ENCODE measurements at places on chromosomes 1 and 21. TPM values are rescaled to one million over a fixed set of nuclear protein-coding genes. Genes with fewer than 3 reads are reported as not detected.
A peak's percentile ranks its signal among the peaks of the same experiment; 100 is the strongest.

Gene CYP4B1
- total RNA-seq, result not detected

Gene CFAP45
- not detected for total RNA-seq

Gene NCAM2
- not detected for total RNA-seq

Gene ZMYM4
- 41.9 TPM for total RNA-seq

Gene DCST1
- total RNA-seq, result 0.14 TPM

DNA sequence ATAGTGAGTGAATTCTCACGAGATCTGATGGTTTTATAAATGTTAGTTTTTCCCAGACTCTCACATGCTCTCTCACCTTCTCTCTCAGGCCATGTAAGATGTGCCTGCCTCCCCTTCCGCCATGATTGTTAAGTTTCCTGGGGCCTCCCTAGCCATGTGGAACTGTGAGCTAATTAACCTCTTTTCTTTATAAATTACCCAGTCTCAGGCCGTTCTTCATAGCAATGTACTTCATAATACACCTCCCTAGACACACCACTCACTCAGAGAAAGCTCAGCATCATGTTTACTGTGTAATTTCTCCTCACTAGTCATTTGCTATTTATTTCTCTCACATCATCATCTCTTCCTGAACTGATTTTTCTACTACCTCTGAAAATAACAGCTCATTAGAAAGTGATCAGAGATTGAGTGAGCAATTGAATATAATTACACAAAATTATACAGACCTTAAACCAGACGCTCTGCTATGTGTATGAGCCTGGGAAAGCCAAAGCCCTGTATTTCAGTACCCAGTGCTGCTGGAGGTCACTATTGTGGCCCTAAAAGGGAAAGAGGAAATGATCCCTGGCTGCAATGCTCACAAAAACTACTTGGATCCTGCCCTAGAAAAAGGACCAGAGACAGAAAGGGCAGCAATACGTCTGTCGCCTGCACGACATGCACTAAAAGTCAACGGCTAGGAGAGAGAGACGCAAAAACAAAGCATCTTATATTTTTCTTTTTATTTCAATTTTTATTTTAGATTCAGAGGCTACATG is 284.5 kb downstream of the DSCAM start:
- no peak overlapping the region for H3K27ac ChIP-seq
- H3K4me1 ChIP-seq, result no peaks in the 10 kb centered on the region
- H3K36me3 ChIP-seq, result no peaks in the 10 kb centered on the region
- H3K4me3 ChIP-seq, result no peak overlapping the region
- no peaks in the 10 kb centered on the region for H3K27me3 ChIP-seq

GRCh38 chr1:42318601-42319000 is 16.4 kb downstream of the FOXJ3 start:
- DNase-seq, result no peak
- no peaks in the 10 kb centered on the region for H3K36me3 ChIP-seq
- H3K27me3 ChIP-seq, result no peaks in the 10 kb centered on the region

- no peak for DNase-seq
- no peaks in the 10 kb centered on the region for H3K4me1 ChIP-seq
- H3K36me3 ChIP-seq, result no peaks in the 10 kb centered on the region
- H3K4me3 ChIP-seq, result no peak overlapping the region
- H3K27me3 ChIP-seq, result no peaks in the 10 kb centered on the region
- H3K27ac ChIP-seq, result no peak overlapping the region
These were observed 1440.3 kb downstream of the NCAM2 start for GRCh38 chr21:22438428-22439086.

DNA sequence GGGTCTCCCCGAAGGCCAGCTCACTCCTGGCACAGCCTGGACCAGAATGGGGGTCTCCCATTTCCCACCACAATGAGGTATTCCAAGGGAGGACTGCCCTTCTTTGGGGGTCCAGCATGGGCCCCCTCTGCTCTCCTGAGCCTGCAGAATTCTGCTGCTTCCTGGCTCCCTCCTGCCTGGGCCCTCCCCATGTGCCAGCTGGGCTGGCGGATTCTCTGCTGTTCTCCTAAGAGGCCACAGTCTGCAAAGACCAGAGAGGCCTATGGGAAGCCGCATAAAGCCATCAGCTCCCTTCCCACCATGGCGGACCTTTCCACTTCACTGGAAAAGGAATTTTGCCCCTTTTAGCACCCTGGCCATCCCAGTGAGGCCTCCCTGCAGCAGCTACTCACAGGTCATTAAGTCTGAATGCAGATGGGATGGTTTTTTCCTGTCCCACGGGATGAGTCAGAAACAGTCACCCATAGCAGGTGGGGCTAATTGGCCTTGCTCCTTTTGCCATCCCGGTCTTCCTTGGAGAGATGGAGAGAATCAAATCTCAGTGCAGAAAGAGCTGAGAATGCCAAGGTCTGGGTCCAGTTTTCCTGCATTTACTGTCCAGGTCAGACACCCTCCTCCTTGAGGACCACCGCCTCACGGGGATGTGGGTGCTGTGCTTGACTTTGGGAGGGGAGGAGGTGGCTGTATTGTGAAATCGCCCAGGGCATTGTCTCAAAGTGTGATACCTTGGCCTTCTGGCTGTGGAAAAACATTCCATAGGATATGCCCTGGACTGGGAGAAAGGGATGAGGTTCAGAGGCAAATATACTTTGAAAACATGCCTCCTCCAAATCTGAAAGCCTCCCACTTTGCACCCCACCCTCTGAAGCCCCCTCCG is 23.2 kb downstream of the MYBPH start:
- DNase-seq, result no peak
- no peaks in the 10 kb centered on the region for H3K27me3 ChIP-seq
- H3K27ac ChIP-seq, result no peak overlapping the region
- no peaks in the 10 kb centered on the region for H3K4me1 ChIP-seq

GRCh38 chr1:201507360-201507675 is 395 bp upstream of the CSRP1 start:
- no peaks in the 10 kb centered on the region for H3K27me3 ChIP-seq
- H3K4me3 ChIP-seq, result no peak overlapping the region
- H3K27ac ChIP-seq, result peak overlapping the region; percentile 70
- H3K4me1 ChIP-seq, result peaks cover 37% of the 10 kb centered on the region

- H3K4me3 ChIP-seq, result no peak overlapping the region
- H3K27me3 ChIP-seq, result no peaks in the 10 kb centered on the region
- no peak overlapping the region for H3K27ac ChIP-seq
- DNase-seq, result no peak
- no peaks in the 10 kb centered on the region for H3K4me1 ChIP-seq
These were observed 26.8 kb downstream of the LRRC53 start for GRCh38 chr1:74485622-74486021.

DNA sequence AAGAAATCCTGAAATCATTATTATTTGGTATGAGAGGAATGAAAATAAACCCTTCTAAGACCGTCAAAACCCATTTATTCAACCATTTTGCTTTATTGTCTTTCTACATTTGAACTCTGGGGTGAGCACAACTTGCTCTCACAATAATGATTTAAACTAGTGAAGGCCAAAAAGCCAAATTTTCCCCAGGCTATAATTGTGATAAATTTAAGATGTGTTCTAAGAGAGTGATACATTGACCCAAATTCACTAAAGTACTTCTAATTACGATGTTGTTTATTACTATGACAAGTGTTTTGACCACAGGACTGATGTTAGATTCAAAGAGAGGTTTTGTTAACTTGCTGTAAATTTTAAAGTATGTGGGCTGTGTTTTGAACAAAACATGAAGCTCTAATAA is 670.9 kb upstream of the NR5A2 start:
- H3K27ac ChIP-seq, result no peak overlapping the region
- no peaks in the 10 kb centered on the region for H3K36me3 ChIP-seq
- no peaks in the 10 kb centered on the region for H3K4me1 ChIP-seq
- DNase-seq, result no peak
- no peak overlapping the region for H3K4me3 ChIP-seq

DNA sequence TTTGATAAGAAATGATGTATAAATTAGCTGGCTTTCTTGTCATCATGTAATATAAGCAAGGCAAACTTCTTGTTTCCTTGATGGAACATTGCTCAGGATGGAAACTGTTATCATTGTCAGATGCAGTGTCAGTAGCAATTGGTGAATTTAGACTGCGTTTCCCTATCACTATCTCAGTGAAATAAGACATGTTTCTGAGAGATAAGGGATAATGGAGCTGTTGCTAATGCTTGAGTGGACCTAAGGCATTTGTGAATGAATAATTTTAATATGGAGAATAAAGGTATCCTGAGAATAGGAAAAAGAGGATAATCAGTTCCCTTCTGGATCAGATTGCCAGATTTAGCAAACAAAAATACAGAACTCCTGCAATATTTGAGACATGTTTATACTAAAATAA is 160.9 kb downstream of the HLX start:
- H3K36me3 ChIP-seq, result no peaks in the 10 kb centered on the region
- no peak overlapping the region for H3K4me3 ChIP-seq
- no peak overlapping the region for H3K27ac ChIP-seq

- no peak overlapping the region for H3K4me3 ChIP-seq
- H3K36me3 ChIP-seq, result no peaks in the 10 kb centered on the region
- H3K27me3 ChIP-seq, result no peaks in the 10 kb centered on the region
These were observed 351.2 kb downstream of the SMYD3 start for GRCh38 chr1:246155923-246156322.

DNA sequence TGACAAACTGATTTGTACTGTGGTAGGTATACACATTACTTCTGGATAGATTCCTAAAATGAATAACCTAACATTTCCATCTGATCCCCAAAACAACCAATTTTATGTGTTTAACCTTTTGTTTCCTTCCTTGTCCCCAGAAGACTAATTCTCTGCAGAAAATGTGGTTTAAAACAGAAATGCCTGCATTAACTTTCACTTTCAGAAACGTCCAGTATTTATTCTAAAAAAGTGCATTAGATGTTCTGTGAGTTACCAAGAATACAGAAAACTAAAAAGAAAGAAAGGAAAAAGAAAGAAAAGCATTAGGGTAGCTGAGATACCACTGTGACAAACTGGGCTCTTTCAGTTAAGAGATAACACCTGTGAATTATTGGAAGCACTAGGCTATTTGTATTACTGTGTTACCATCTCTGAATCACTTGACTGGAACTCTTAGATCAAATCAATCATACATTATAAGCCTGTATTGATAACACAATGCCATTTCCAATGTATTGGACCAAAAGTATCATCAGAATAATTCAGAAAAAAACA is 177.7 kb downstream of the NCAM2 start:
- DNase-seq, result no peak
- no peak overlapping the region for H3K4me3 ChIP-seq
- no peaks in the 10 kb centered on the region for H3K27me3 ChIP-seq
- no peaks in the 10 kb centered on the region for H3K4me1 ChIP-seq
- no peak overlapping the region for H3K27ac ChIP-seq
- H3K36me3 ChIP-seq, result no peaks in the 10 kb centered on the region

DNA sequence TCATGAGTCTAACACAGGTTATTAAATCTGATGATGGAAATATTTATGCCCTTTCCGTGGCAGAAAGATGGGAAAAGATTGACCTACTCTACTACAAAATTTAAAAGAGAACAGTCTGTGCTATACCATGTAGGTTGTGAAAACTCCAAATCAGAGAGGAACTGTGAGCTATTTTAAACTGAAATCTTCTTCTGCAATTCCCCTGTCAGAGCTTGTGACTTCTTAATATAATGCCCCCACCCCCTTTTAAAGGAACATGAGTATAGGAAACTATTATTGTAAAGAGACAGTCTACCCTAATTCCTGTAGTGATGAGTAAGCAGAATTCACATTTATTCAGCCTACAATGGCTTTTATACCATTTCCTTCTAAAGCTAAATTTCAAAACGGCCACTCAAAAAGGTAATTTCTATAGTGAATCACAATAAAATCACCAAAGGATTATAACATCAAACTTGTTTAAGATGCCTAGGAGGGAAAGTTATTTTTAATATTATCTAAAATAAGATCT is 11.7 kb downstream of the DSCAM start:
- no peaks in the 10 kb centered on the region for H3K36me3 ChIP-seq
- H3K27ac ChIP-seq, result no peak overlapping the region
- DNase-seq, result no peak
- no peaks in the 10 kb centered on the region for H3K4me1 ChIP-seq
- no peaks in the 10 kb centered on the region for H3K27me3 ChIP-seq
- H3K4me3 ChIP-seq, result no peak overlapping the region

GRCh38 chr1:36874271-36875060 is 159.8 kb downstream of the GRIK3 start:
- no peak overlapping the region for H3K4me3 ChIP-seq
- H3K27me3 ChIP-seq, result no peaks in the 10 kb centered on the region
- no peak overlapping the region for H3K27ac ChIP-seq

GRCh38 chr1:44675186-44675585 is 672 bp downstream of the ARMH1 start:
- no peak for DNase-seq
- H3K4me1 ChIP-seq, result peaks cover 25% of the 10 kb centered on the region
- H3K36me3 ChIP-seq, result no peaks in the 10 kb centered on the region
- H3K4me3 ChIP-seq, result no peak overlapping the region
- H3K27ac ChIP-seq, result no peak overlapping the region
- no peaks in the 10 kb centered on the region for H3K27me3 ChIP-seq

GRCh38 chr1:178155481-178156255 is 61.8 kb downstream of the RASAL2 start:
- no peak overlapping the region for H3K4me3 ChIP-seq
- no peak for DNase-seq
- H3K4me1 ChIP-seq, result no peaks in the 10 kb centered on the region
- H3K27me3 ChIP-seq, result no peaks in the 10 kb centered on the region
- H3K27ac ChIP-seq, result no peak overlapping the region
- H3K36me3 ChIP-seq, result no peaks in the 10 kb centered on the region

- H3K27me3 ChIP-seq, result peaks cover 4% of the 10 kb centered on the region
- no peaks in the 10 kb centered on the region for H3K4me1 ChIP-seq
- no peak for DNase-seq
- H3K36me3 ChIP-seq, result no peaks in the 10 kb centered on the region
- no peak overlapping the region for H3K4me3 ChIP-seq
- no peak overlapping the region for H3K27ac ChIP-seq
These were observed 11.4 kb upstream of the PRELP start for GRCh38 chr1:203464226-203464625.

GRCh38 chr1:94050254-94050653 is 70.7 kb downstream of the ABCA4 start:
- no peaks in the 10 kb centered on the region for H3K27me3 ChIP-seq
- H3K4me3 ChIP-seq, result no peak overlapping the region
- H3K36me3 ChIP-seq, result no peaks in the 10 kb centered on the region
- DNase-seq, result no peak

DNA sequence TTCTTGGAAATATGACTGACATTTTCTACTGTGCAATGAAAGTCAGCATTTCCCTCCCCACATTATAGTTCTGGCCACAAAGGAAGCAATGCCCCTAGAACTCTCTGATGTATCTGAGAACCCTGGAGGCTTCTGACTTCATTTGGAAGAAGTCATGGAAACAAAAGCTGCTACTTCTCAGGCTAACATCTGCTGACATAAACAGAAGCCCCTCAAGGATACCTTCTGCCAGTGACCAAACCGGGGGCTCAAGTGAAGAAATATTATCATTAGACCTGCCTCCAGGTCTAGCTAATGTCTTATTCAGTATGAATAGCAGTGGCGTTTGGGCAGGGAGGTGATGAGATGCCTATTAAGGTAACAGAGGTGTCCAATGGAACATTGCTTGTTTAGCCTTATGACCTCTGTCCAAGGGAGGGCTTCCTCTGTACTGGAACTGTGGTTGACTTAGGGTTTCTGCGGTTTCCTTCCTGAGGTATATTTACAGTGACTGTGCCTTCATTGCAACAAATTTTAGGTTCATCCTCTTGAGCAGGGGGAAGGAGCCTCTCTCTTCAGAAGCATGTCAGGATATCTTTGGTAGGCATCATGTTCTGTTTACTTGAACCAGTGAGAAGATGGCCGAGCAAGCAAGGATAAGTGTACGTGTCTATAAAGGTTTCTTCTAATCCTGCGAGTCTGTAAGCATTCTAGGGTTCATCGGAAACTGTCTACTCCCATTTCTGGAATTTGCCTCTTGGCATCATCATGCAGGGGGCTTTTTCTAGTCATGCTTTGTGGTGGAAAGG is 161.7 kb downstream of the PBX1 start:
- H3K36me3 ChIP-seq, result no peaks in the 10 kb centered on the region
- H3K4me1 ChIP-seq, result no peaks in the 10 kb centered on the region
- H3K4me3 ChIP-seq, result no peak overlapping the region
- no peaks in the 10 kb centered on the region for H3K27me3 ChIP-seq

Data from CD4-positive, alpha-beta memory T cell (primary cell).